Endothelial cell (in vitro differentiated cells): ENCODE measurements at places on chromosomes 2 and 18.

GRCh38 chr2:162166174-162166573 is 14.1 kb upstream of the GCG start:
- no peaks in the 10 kb centered on the region for H3K4me1 ChIP-seq
- no peak overlapping the region for H3K27ac ChIP-seq
- no peaks in the 10 kb centered on the region for H3K36me3 ChIP-seq
- no peaks in the 10 kb centered on the region for H3K27me3 ChIP-seq
- H3K4me3 ChIP-seq = no peak overlapping the region
- no peak for DNase-seq

GRCh38 chr18:63199743-63200241 is 119.8 kb downstream of the BCL2 start:
- H3K4me3 ChIP-seq = no peak overlapping the region
- no peaks in the 10 kb centered on the region for H3K36me3 ChIP-seq
- no peaks in the 10 kb centered on the region for H3K4me1 ChIP-seq
- H3K27ac ChIP-seq = no peak overlapping the region
- no peak for DNase-seq
- H3K27me3 ChIP-seq = no peaks in the 10 kb centered on the region

DNA sequence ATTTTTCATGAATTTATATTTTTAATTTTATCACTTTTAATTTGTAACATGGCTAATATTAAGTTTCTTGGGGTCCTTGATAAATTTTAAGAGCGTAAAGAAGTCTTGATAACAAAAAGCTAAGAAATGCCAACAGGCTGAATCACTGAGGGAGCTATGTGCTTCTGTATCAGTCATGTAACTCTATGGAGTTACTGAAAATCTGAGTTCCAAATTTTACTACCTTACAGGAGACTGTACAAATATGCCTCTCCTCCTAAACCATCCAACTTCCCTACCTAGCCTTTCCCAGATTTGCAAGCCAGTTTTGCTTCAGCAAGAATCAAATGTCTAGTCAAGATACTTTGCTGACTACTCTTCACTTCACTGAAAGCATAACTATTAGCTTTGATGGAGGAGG is 35.7 kb downstream of the FEZ2 start:
- peaks cover 55% of the 10 kb centered on the region for H3K4me1 ChIP-seq
- no peak overlapping the region for H3K4me3 ChIP-seq
- H3K27me3 ChIP-seq = peaks cover 13% of the 10 kb centered on the region

DNA sequence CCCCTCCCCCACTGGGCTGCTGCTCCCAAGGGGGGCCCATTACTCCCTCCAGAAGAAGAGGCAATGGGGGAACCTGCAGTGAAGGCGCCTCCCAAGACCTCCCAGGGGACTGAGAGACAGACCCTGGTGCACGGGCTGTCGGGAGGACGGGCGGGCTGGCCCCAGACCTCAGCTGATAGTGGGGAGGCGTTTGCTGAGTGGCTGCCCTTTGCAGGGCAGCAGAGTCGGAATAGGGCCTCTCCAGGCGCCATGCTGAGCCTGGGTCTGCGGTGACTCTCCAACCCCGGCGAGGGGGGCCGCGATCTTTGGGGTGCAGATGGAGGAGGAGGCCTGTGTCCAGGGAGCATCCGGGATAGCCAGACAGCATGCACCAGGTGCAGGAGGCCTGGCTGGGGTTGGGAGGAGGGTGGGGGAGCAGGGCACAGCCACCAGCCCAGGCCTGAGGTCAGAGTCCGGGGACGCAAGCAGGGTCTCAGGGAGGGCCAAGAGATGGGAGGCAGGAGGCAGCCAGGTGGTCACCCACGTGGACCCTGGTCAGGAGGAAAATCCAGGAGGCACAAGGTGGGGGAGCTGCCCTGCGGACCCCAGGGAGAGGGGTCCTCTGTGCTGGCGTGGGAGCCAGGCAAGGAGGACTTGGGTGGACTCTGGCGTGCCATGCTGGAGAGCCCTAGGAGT is 11.0 kb downstream of the CROCC2 start:
- no peak overlapping the region for H3K27ac ChIP-seq
- no peaks in the 10 kb centered on the region for H3K36me3 ChIP-seq
- H3K4me3 ChIP-seq = no peak overlapping the region

- H3K4me1 ChIP-seq = peaks cover 21% of the 10 kb centered on the region
- no peak overlapping the region for H3K27ac ChIP-seq
- no peak overlapping the region for H3K4me3 ChIP-seq
- peaks cover 4% of the 10 kb centered on the region for H3K27me3 ChIP-seq
- H3K36me3 ChIP-seq = peaks cover 11% of the 10 kb centered on the region
Measured at GRCh38 chr2:109468893-109469292, 144.9 kb downstream of the SEPTIN10 start.

GRCh38 chr2:98833172-98833916 is 102.4 kb upstream of the MGAT4A start:
- H3K36me3 ChIP-seq = no peaks in the 10 kb centered on the region
- peak overlapping the region; percentile 42 for H3K4me3 ChIP-seq
- H3K4me1 ChIP-seq = peaks cover 45% of the 10 kb centered on the region
- no peaks in the 10 kb centered on the region for H3K27me3 ChIP-seq

DNA sequence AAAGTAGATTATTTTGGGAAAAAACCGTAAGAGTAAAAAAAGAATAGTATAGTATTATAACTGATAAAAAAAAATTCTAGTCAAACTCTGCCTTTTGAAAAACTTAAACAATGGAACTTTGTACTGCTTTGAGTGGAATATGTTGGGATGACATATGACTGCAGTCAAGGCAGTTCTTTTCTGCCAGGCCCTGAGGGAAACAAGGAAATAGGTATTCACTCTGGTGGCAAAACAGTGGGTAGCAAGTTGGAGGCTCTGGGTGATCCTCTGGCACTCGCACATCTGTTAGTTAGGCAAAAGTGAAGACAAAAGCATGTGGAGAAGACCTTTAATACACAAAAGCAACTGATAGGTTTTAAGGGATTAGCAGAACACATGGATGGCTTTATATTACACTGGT is 102.2 kb downstream of the ARHGEF33 start:
- peaks cover 4% of the 10 kb centered on the region for H3K36me3 ChIP-seq
- H3K27ac ChIP-seq = no peak overlapping the region
- no peaks in the 10 kb centered on the region for H3K27me3 ChIP-seq

GRCh38 chr2:135615404-135615803 is 84.1 kb downstream of the R3HDM1 start:
- DNase-seq = no peak
- H3K4me3 ChIP-seq = no peak overlapping the region
- H3K27me3 ChIP-seq = no peaks in the 10 kb centered on the region
- no peaks in the 10 kb centered on the region for H3K36me3 ChIP-seq
- H3K27ac ChIP-seq = no peak overlapping the region

- DNase-seq = no peak
- H3K36me3 ChIP-seq = peaks cover 4% of the 10 kb centered on the region
- H3K4me3 ChIP-seq = no peak overlapping the region
- no peaks in the 10 kb centered on the region for H3K27me3 ChIP-seq
Measured at GRCh38 chr2:11500702-11501303, 33.0 kb upstream of the GREB1 start.

GRCh38 chr2:224931956-224932355 is 110.3 kb downstream of the DOCK10 start:
- H3K4me1 ChIP-seq = no peaks in the 10 kb centered on the region
- no peaks in the 10 kb centered on the region for H3K36me3 ChIP-seq
- DNase-seq = no peak
- no peaks in the 10 kb centered on the region for H3K27me3 ChIP-seq

GRCh38 chr2:126656431-126657147 is 631 bp downstream of the GYPC start:
- H3K27me3 ChIP-seq = peaks cover 15% of the 10 kb centered on the region
- peak; percentile 55 for DNase-seq
- H3K4me3 ChIP-seq = peak overlapping the region; percentile 99
- H3K36me3 ChIP-seq = peaks cover 14% of the 10 kb centered on the region
- peaks cover 40% of the 10 kb centered on the region for H3K4me1 ChIP-seq
- H3K27ac ChIP-seq = peak overlapping the region; percentile 81
